Activated naive CD4-positive, alpha-beta T cell treated with anti-CD3 and anti-CD28 coated beads for 36 hours (primary cell): ENCODE measurements at places on chromosomes 5 and 9. TPM values are rescaled to one million over a fixed set of nuclear protein-coding genes. Genes with fewer than 3 reads are reported as not detected.

SYK gene
- 0.07 TPM for total RNA-seq

C9 gene
- total RNA-seq, result not detected

GRPEL2 gene
- 44.7 TPM for total RNA-seq

PDE6A gene
- total RNA-seq, result not detected

GRCh38 chr5:104539618-104540350 is 977.2 kb upstream of the NUDT12 start:
- no peak for DNase-seq

- no peak for DNase-seq
These were observed 83.4 kb downstream of the MEGF10 start for GRCh38 chr5:127373858-127374491.

GRCh38 chr9:33202552-33203201 is 35.5 kb upstream of the B4GALT1 start:
- peak; percentile 48 for DNase-seq

GRCh38 chr9:84103651-84104377 is 123.2 kb downstream of the RMI1 start:
- DNase-seq, result no peak

- no peak for DNase-seq
These were observed 53.2 kb downstream of the FRMD3 start for GRCh38 chr9:83484990-83485389.

DNA sequence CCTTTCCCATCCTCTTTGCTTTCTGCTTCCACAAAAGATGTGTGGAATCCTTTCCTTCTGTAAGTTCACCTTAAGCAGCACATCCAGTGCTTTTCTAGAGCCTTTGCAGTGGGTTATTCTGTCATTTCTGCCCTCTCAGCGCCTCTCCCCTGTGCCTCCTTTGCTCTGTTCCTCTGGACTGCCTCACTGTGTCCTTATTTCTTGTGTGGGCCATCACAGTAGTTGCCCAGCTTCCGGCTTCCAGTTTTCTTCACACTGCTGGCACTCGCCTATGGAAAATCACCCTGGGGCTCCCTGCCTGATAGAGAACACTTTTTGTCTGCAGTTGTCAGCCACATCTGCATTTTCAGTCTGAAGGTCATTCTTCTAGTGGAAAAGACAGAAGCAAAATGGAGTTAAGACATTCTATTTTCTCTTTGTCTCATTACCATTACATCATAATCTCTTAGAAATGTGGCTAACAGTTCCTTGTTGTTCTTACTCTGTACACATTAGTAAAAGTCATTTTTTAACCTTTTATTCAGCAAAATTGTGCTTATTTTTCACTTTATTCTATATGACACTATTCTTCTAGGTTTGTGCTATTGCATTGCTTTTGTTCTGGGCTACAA is 64.1 kb upstream of the ZNF608 start:
- DNase-seq, result no peak

- DNase-seq, result no peak
These were observed 49.1 kb downstream of the ERAP1 start for GRCh38 chr5:96758621-96759020.

GRCh38 chr5:32263684-32264083 is 49.1 kb downstream of the MTMR12 start:
- DNase-seq, result no peak

DNA sequence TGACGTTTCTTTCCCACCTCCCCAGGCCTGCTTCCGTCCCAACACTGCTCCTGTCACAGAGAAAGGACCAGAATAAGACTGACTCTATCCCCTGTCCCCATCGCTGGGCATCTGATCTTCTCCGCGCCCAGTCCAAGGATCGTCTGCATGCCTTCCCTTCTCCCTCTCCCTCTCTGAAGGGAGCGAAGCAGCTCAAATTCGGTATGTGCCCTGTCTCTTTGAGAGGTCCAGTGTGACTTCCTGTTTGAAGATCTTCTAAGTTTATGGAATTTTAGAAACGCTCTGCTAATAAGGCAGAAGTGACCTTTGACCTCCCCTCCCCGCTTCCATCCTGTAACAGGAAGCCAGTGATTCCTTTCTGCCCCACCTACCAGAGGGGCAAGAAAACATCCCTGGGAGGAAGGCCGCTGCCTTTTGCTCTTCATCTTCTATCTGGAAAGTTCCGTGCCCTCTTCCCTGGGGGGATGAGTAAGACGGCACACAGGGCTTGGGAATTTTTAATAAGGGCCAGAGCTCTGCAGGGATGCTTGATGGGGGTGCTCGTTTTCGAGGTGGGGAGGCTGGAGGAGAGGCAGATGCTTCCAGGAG is 40.7 kb upstream of the RNU6ATAC start:
- no peak for DNase-seq

GRCh38 chr5:52731274-52732027 is 56.3 kb upstream of the ITGA1 start:
- DNase-seq, result no peak

GRCh38 chr5:139147483-139148087 is 50.6 kb downstream of the SIL1 start:
- no peak for DNase-seq

- no peak for DNase-seq
These were observed 1403.4 kb upstream of the C9orf72 start for GRCh38 chr9:28976684-28977083.

DNA sequence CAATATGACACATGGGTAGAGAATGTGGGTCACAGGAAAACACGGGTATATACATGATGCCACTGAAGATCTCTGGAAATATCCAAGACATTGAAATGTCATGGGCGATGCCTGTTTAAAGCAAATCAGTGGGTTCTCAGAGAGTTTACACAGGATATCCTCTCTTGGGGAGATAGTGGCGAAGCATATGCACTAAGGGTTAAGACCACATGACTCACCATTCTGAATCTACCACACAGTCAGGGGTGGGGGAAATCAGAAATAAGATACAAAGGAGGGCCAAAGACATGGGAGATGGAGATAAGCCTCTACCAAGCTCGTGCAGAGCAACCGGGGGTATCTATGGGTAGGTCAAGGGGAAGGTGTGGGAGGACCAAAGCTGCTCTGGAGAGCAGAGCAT is 58.8 kb downstream of the SH3PXD2B start:
- DNase-seq, result no peak

DNA sequence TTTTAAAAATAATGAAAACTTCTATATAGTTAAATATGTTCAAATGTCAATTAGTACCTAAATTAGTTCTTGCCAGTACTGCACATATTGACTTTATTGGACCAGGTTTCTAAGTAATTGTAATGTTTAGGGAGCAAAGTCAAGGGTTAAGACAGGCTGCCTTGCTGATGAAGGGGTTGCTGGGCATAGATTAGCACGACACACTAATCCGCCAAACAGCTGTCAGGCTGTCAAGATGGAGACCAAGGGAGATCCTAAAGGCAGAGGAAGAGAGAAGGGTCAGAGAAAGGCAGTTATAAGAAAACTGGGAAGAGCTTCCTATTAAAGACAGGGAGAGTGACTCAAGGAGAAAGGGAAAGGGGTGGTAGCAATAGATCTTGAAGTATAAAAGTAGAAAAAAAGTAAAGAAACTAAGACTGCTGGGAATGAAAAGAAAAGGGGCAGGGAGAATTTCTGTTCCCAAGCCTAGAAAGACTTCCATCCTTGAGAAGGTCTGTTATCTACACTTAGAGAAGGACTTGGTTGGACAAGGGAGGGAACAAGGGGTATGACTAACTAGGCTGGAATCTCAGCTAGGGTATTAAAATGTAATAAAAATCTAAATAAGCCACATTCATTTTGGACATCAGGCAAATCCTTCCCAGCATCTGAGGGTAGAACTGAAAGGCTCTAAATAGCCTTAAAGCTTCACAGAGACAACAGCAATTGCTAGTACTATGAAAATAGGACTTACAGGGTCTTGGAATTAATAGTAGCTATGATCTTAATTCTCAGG is 188.7 kb downstream of the FBXL17 start:
- no peak for DNase-seq

- no peak for DNase-seq
These were observed 179.6 kb upstream of the PITX1 start for GRCh38 chr5:135213466-135214239.

DNA sequence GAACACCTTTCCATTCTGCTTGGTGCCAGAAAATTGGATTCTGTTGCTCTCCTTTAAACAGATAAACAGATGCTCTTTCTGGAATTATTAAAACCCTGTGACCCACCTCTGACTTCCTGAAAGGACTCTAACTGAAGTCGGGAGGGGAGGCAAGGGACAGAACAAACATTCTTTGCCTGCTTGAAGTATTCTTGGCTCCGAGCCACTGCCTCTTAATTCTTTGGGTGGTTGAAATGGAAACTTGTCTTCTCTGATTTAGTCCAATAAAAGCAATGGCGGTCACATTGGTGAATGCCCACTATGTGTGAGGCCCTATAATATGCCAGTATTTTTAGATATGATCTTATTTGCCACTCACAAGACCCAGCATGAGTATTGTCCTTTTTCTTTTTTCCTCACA is 236.8 kb downstream of the SLIT3 start:
- no peak for DNase-seq

DNA sequence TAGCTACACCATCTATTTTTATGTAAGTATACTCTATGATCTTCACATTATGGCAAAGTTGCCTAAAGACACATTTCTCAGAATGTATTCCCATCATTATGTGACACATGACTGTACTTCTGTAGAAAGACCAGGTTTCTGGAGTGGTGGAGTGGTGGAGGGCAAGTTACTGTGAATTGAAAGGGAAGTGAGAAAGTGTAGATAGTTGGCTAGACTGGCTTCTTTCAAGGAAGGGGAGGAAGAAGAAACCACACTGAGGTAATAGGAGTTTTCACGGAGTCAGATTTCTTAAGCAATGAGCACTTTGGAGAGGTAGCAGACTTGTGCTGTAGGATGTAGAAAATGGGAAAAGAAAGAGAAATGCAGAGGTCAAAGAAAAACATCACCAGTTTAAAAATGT is 50.9 kb upstream of the EQTN start:
- no peak for DNase-seq

DNA sequence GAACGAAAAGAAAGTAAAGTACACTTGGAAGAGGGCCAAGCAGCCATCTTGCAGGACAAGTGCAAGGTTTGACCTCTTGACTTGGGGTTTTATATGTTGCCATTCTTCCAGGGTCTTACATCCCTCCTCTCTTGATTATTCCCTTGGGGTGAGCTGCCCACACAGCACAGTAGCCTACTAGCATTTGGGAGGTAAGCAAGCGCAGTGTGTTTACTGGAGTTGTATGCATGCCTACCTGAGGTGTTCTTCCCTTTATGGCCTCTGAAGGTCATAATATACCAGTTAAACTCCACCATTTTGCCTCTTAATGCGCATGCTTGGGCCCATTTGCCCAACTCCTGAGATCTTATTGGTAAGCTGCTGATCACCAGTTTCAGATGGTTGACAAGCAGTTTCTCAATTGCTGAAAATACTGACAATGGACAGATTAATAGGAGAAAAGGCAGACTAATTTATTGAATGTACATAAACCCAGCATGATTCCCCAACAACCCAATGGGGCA is 173.8 kb upstream of the SLC30A5 start:
- no peak for DNase-seq

DNA sequence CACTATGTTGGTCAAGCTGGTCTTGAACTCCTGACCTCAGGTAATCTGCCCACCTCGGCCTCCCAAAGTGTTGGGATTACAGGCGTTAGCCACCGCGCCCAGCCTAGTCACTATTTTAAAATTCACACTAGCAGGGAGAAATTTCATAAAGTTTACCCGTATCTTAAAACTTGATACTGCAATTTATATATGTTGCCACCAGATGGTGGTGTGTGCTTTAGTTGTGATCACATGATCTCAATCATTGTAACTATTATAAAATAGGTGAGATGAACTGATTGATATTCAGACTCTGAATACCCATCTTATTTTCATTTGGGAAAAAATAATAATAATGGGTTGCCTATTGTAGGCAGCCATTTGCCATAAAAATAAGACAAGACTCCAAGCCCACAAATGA is 1330.4 kb upstream of the WWC1 start:
- DNase-seq, result no peak

GRCh38 chr5:43288269-43288831 is 24.9 kb downstream of the HMGCS1 start:
- no peak for DNase-seq

- DNase-seq, result no peak
These were observed 39.1 kb upstream of the RASGRF2 start for GRCh38 chr5:80921026-80921425.

DNA sequence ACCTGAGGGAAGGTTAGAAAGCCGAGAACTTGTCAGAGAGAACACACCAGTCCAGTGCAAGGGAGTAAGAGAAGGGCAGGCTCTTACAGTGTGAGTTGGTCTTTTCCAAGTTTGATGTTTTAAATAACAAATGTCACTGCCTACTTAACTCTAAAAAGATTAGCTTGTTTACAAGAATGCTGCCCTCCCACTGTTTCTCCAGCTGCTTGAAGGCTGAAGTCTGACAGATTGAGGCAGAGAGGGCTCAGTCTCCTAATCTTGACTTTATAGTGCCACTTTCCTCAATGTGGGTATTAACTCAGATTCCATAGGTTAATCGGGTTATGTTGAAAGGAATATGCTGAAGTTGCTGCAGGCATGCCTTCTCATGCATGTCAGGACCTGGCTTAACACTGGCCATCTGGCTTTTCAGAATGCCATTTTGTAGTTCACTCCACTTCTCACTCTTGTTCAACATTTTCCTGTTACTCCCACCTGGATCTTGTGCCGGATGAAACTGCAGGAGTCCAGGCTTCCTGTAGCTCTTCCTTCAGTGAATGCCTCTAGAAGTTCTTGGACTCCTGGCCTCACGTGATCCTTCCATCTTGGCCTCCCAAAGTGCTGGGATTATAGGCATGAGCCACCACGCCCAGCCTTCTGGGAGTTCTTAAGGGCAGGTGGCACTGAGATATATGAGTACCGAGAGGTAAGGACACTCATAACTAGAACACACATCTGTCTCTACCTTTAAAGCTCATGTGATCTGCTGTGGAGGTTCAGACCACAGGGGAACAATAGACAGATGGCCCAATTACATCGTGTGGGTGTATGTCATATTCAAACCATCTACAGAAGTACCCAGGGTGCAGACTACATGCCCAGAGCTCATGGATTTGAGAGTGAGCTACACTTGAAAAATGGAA is 249.7 kb downstream of the ARHGAP26 start:
- DNase-seq, result peak; percentile 43

DNA sequence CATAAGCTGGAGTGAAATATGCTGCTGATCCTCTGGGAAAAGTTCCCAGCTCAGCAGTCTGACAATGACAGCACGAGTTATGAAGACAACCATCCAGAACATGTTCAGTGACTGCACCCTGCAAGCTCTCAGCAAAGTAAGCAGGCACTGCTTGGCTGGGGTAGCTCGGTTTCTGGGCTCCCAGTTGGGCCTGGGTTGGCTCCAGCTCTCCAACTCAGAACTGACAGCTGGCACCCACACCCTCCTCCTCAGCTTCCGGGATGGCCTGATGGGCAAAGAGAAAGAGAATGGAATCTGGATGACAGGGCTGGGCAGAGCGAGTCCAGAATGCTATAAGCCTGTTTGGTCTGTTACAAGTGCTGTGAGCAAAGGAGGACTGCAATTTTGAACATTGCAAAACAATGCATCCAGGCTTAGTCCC is 185.0 kb downstream of the CSNK1G3 start:
- no peak for DNase-seq
